Stimulated activated CD4-positive, alpha-beta T cell treated with anti-CD3 and anti-CD28 coated beads, Interleukin-1b, Interleukin-23, amount 100 ng/mL, for 48 hours (primary cell): ENCODE measurements at places on chromosomes 1 and 21.

DNA sequence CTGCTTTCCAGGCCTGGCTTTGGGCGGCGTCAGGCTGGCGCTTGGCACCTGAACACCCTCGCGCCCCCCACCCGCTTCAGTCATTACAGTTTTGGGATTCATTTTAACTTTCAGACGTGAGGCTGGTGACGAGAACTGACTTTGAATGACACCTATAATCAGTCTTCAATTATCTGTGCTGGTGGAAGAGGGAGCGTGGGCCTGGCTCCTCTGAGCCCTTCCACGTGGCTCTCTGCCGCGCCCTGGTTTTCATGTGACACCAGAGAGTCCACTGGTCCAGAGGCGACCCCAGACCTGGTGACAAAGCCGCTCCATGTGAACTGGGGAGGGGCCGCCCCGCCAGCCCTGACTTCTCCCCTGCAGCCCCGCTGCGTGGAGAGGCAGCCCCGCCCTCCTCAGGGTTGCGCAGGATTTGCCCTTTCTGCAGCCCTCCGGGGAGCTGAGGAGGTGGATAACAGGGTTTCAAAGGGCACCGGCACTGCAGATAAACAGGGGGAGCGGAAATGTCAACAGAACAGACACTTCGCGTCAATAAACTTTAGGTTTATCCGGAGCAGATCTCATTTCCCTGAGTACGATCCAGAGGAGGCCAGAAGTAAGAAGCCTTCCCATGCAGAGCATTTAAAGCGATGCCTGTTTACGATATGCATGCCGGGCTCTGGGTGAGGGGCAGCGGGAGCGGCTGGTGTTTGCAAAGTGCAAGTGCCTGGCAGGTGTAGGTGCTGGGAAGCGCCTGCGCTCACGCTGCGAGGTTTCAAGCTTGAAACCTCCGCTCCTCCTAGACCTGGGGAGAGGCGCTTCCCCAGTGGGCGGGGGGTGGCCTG lies 56.4 kb downstream of the AJAP1 start:
- DNase-seq, result no peak

DNA sequence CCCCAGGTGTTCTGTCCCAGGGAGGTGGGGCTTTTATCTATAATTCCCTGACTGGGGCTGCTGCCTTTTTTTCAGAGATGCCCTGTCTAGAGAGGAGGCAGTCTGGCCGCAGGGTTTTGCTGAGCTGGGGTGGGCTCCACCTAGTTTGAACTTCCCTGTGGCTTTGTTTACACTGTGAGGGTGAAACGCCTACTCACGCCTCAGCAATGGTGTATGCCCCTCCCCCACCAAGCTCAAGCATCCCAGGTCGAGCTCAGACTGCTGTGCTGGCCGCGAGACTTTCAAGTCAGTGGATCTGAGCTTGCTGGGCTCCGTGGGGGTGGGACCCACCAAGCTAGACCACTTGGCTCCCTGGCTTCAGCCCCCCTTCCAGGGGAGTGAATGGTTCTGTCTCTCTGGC lies 124.3 kb downstream of the CENPF start:
- DNase-seq, result no peak

DNA sequence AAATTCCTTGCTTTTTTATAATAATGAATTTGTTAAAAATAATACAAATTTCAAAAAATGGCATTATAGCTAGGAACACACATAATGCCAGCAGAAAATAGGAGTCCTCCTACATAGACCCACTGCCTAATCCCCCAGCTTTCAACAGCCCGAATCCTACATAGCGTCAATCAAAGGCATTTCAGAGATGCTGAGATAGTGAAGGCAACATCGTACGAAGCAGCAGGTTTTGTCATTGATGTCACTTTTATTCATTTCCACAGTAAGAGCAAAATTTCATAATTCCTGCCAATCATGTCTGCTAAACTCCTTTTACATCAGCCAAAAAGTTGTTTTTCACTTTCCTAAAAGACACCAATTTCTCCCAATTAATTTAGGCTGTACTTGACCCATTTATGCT lies 94.1 kb downstream of the GREM2 start:
- DNase-seq, result no peak

- DNase-seq, result no peak
Observed at GRCh38 chr1:41507110-41507720, 22.7 kb upstream of the EDN2 start.

- no peak for DNase-seq
Observed at GRCh38 chr1:2495546-2495945, 19.5 kb downstream of the PLCH2 start.

GRCh38 chr1:8902765-8903164 lies 24.3 kb upstream of the ENO1 start:
- DNase-seq, result no peak

- no peak for DNase-seq
Observed at GRCh38 chr1:20308569-20308968, 17.9 kb downstream of the VWA5B1 start.

- DNase-seq, result no peak
Observed at GRCh38 chr1:201374364-201374763, 3.1 kb downstream of the TNNT2 start.

DNA sequence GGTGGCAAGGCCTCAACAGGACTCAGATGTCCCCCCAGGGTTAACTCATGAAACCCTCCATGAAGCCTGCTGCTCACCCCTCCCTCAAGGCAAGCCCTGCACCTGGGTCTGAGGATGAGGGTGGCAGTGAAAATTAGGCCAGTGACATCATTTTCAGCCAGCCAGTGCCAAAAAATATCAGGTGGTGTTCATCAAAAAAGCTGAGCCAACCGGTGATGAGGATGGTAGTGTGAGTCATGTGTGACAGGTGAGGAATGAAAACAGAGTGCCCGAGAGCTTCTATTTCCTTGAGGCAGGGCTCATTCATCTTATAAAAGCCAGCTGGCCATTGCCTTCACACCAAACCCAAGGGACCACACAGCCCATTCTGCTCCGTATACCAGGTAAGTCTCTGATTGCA lies at the start of gene SPRR1A:
TSS of gene SPRR1A (plus strand) at position 339 of the 400 bp plus-strand sequence. CDS start 1,150 bp downstream, outside the sequence.
- DNase-seq, result no peak

DNA sequence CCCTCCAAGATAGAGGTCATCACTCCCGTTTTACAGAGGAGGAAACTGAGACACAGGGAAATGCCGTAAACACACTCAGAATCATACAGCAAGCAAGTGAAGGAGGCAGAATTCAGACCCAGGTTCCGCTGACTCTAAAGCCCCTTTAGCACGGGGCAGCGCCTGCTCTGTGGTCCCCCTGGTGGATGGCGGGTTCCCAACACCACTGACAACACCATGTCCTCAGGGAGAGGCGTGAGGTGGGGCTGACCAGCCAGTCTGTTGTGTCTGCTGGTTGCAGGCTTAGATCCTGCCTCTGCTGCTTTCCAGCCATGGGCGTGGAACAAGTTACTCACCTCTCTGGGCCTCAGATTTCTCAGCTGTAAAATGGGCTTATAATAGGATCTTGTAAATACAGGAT lies 617.3 kb downstream of the MATN1 start:
- no peak for DNase-seq

DNA sequence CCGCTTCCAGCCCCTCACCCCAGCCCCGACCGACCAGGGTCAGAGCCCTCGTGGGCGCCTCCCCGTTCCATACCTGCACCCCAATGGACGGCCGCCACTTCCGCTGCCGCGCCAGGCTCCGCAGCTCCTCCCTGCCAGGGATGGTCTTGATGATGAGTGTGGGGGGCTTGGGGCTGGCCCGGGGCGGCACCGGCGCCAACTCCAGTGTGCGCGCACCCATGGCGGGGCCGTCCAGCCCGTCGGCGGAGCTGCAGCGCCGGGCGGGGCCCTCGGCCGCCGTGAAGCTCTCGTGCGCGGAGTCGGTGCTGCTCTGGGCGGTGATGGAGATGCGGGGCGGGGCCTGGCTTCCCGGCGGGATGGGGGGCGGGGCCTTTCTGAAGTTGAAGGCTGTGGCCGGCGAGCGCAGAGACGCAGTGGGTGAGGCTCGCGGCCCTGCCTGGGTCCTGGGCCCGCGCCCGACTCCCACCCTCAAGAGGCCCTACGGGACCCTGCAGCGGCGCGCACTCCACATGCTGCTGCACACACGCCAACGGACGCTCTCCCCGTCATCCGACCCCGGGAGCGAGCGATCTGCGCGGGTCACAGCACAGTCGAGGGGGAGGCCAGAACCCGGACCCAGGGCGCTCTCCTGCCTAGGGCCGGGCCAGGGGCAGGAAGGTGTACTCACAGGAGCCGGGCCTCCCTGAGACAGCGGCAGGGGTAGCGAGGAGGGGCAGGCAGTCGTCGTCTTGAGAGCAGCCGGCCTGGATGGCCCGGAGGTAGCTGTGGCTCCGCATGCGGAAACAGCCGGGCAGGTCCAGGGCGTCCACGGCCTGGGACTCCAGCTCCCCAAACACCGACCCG lies 26.1 kb upstream of the SMIM12 start:
- DNase-seq, result peak; percentile 63

DNA sequence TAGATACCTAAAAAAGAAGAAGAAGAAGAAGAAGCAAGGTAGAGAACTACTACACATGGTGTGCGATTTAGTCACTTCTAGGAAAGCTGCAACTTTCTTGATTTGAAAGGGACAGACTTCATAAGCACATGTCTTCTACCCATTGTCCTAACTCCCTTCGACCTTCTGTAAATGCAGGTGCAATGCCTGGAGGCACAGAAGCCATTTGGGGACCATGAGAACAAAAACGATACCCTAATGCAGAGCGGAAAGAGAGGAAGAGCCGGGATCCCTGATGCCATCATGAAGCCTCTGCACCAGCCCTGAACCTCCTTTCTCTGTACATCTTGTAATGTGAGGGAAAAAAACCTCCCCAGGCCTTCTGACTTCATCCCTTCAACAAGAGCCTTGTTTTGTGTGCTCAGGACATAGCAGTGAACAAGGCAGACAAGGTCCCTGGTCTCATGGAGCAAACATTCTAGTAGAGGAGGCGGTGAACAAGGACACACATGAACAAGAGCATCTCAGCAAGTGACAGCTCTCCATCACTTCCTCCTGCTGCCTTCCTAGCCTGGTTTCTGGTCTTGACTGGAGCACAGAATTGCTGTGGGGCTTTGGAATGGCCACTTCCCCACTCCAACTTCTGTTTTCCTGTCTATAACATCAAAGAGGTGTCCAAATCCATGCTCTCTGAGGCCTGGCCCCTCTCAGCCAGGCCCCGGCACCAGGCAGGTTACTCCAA lies 5.5 kb upstream of the LAPTM5 start:
- DNase-seq, result no peak

- DNase-seq, result no peak
Observed at GRCh38 chr1:22184892-22185612, 42.2 kb upstream of the WNT4 start.

DNA sequence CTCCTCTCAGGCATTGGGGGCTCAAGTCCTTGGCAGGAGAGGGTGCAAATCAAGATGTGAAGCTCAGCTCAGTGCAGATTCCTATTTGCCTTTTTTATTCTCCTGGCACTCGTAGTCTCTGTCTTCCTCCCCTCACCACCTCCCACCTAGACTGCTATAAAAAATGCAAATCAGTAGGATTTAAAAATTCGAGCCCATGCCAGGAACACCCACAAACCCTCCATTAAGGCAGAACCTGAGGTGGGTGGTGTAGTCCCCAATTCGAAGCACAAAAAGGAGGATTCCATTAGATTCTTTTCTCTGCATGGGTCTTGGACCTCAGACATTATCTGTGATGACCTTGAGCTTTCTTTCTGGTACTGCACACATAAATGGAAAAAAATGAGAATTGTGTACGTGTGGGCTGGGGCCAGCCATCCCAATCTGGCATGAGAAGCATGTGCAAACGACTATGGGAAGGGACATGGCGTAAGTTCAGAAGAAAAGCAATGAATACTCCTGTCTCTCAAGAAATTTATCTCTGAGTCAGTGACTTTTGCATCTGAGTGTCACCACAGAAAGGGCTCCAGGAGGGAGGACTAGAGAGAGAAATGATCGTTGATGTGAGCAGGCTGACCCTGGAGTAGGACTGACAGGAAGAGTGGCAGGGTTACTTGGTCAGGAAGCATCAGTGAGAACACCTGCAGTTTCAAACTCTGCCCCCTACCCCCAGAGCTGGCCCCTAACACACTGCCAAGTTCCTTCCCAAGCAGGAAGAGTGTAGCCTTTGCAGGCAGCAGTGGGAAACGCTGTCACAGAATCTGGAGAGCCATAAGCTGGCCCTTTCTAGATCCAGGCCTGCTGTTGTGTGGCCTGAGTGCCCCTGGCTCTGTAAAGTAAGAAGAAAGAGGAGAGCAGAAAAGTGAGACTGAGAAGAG lies 1.7 kb downstream of the INKA2 start:
- DNase-seq, result no peak

DNA sequence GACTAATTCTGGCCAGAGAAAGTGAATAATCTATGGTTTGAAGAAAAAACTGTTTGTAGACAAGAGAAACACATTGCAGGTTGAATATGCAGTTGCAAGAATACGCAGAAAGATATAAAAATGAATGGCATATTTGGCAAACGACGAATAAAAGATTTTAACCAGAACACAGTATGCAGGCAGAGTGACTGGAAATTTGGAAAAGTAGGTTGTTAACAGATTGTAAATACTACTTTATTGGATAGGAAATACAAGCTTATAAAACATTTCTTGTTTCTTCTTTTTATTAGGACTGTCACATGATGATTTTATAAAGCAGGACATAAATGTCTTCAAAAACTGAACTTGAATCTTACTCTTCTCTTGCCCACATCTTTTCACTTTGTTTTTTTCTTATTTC lies 573.3 kb upstream of the PBX1 start:
- DNase-seq, result no peak

DNA sequence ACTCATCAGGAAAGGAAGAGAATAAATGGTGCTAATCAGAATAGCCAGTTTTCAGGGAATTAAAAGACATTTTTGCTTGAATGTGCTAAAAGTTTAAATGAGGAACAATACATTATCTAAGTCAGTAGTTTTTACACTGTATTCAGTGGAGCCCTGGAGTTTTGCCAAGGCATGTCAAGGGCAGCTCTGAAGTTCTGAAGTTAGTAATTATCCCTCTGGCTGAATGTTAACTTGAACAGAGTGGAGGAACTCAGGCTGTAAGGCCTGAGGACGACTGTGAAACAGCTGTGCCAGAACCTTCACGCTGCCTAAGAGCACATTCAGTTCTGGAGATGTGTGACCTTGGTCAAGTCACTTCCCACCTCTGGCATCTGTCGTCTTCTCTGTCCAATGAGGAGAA lies 68.1 kb downstream of the EDEM3 start:
- no peak for DNase-seq

GRCh38 chr1:102002057-102002456 lies 5.3 kb upstream of the OLFM3 start:
- no peak for DNase-seq

DNA sequence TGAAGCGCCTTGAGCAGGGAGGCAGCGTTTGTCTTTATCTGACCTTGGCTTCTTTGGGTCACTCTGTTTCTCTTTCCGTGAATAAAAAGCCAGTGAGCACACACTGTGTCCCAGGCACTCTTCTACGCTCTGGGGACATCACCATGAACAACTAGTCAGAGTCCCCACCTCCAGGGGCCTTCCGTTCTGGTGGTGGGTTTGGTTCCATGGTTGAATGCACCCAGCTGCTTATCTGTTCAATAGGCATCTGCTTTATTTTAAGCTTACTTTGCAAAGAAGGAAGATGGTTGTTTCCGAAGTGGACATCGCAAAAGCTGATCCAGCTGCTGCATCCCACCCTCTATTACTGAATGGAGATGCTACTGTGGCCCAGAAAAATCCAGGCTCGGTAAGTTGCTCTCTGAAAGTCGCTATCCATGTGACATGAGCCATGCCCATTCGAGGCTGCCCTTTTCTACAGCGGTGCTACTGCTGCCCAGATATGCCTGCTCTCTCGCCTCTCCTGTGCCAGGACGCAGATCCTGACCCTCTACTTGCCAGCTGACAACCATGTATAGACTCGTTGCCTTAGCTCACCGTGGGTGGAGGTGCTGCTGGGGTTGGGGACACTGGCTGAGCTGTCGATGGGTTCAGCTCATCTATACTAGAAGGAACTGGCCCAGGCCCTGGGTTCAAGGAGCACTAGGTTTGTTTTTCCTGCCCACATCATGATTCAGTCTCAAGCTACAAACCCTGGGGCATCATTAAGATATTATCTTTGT lies 5.9 kb downstream of the MX1 start:
- no peak for DNase-seq
